ENCODE measurements at places on chromosomes 6 and 20.

DNA sequence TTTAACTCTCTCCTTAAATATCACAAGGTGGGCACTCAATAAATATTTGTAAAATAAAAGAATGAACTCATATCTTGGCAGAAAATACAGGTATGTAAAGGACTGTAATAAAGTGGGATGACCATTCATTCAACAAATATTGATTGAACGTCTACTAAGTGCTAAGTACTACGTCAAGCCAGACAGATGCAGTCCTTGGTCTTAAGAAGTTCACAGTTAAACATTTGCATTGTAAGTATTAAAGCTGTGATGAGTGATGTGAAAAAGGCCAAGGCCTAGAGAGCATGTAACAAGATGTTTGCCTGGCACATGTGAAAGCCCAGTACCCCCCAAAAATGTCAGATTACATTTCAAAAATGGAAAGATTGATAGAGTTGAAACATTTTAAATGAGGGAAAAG is 130.1 kb upstream of the TMEM170B start:
- H3K4me3 ChIP-seq: no peak overlapping the region
- H3K36me3 ChIP-seq: no peaks in the 10 kb centered on the region
- DNase-seq: peak; percentile 0
- H3K27ac ChIP-seq: no peak overlapping the region
- no peaks in the 10 kb centered on the region for H3K27me3 ChIP-seq
- peaks cover 12% of the 10 kb centered on the region for H3K4me1 ChIP-seq

DNA sequence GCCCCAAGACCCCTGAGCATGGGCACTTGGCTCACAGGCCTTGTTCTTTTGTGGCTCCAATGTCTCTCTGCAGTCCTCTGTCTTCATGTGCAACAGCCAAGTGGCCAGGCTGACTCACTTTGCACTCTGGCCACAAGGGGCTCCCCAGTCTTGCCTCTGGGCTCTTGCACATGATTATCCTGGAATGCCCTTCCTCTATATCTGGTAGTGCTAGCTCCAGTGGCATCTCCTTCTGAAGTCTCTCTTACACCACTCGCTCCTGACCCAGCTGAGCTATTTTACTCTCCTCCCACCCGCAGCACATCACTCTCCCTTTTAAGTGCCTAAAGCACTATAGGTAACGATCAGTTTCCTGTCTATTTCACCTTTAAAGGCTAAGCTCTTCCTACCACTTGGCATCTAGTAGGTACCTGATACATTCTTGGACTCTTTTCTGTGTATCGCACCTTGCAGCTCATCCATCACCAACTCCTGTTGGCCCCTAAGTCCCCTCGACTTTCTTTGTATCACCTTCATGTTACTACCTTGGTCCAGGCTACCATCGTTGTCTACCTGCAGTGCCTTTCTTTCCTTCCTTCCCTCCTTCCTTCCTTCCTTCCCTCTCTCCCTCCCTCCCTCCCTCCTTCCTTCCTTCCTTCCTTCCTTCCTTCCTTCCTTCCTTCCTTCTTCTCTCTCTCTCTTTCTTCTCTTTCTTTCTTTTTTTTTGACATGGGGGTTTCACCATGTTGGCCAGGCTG is 211.9 kb upstream of the RNF24 start:
- no peak for DNase-seq
- no peaks in the 10 kb centered on the region for H3K27me3 ChIP-seq
- peaks cover 6% of the 10 kb centered on the region for H3K4me1 ChIP-seq
- H3K36me3 ChIP-seq: no peaks in the 10 kb centered on the region
- no peak overlapping the region for H3K4me3 ChIP-seq

- peak; percentile 55 for DNase-seq
- peaks cover 14% of the 10 kb centered on the region for H3K4me1 ChIP-seq
- no peaks in the 10 kb centered on the region for H3K27me3 ChIP-seq
- no peak overlapping the region for H3K4me3 ChIP-seq
- H3K27ac ChIP-seq: no peak overlapping the region
- H3K36me3 ChIP-seq: no peaks in the 10 kb centered on the region
Observed at GRCh38 chr20:40966103-40966502, 62.5 kb upstream of the TOP1 start.

DNA sequence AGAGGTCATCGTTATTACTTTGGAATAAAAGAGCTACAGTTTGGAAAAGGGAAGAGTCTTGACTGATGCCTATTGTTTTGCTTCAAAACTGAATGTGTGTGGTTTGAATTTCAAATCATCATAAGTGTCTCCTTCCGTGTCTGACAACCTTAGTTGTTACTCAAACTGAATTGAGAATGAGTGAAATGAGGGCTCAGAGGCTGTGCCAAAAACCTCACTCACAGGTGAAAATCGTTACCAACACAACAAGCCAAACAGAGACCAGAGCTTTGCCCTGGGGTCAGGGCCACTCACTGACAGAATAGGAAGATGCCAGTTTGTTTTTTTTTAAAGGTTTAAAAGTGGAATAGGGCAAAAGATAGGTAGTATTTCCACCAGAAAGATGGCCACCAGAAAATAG is 15.2 kb upstream of the SIRT5 start:
- H3K4me3 ChIP-seq: no peak overlapping the region
- no peak for DNase-seq
- H3K36me3 ChIP-seq: no peaks in the 10 kb centered on the region
- H3K27me3 ChIP-seq: no peaks in the 10 kb centered on the region

DNA sequence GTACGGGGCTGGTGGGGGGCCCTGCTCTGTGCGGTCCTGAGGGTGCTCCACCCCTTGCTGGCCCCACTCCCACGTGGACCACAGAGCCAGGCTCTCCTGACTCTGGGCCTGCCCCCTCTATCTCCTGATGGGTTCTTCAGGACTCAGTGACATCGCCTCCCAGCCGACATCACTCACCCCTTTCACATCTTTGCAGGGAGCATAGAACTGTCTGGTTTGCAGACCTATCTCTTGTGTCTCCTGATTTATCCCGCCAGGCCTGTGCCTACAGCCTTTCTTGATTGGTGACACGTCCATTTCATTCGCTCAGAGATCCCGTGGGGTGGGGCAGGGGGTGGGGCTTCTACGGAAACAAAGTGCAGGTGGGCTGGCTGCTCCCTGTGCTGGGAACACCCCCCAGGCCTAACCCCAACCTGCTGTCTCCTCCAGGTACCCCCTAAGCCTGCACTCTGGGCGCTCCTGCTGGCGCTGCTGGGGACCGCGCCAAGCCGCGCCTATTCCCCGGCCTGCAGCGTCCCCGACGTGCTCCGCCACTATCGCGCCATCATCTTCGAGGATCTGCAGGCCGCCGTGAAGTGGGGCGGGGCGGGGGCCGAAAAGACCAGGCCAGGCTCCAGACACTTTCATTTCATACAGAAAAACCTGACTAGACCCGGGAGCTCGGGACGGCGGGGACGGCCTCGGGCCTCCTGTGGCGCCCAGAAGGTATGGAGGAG is 1.7 kb downstream of the C20orf204 start:
- peak overlapping the region; percentile 60 for H3K4me3 ChIP-seq
- peaks cover 63% of the 10 kb centered on the region for H3K27me3 ChIP-seq
- DNase-seq: no peak
- peaks cover 54% of the 10 kb centered on the region for H3K4me1 ChIP-seq
- no peak overlapping the region for H3K27ac ChIP-seq

- H3K4me1 ChIP-seq: peaks cover 6% of the 10 kb centered on the region
- H3K4me3 ChIP-seq: no peak overlapping the region
- H3K27ac ChIP-seq: no peak overlapping the region
- no peaks in the 10 kb centered on the region for H3K27me3 ChIP-seq
Observed at GRCh38 chr6:77653816-77654215, 977 bp downstream of the MEI4 start.

DNA sequence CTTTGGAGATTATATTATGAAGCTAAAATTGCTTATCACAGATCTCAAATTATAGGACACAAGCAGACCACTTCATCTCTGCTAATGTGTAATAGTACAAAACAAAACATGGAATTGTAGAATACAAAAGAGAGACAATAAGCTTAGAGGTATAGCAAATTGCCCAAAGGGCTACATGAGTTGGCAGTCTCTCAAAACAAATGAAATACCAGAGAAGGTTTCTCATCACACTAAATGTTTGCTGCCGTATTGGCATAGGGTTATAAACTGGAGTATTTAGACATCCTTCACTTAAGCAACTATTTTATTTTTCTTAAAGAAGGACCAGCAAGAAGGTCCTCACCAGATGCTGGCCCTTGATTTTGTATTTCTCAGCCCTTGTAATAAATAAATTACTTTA is 5.9 kb upstream of the EYA4 start:
- no peaks in the 10 kb centered on the region for H3K36me3 ChIP-seq
- no peaks in the 10 kb centered on the region for H3K27me3 ChIP-seq
- no peak overlapping the region for H3K27ac ChIP-seq
- H3K4me3 ChIP-seq: no peak overlapping the region

GRCh38 chr6:21157186-21157929 is 436.2 kb upstream of the SOX4 start:
- no peaks in the 10 kb centered on the region for H3K27me3 ChIP-seq
- DNase-seq: no peak
- no peaks in the 10 kb centered on the region for H3K36me3 ChIP-seq
- H3K27ac ChIP-seq: no peak overlapping the region

- H3K27me3 ChIP-seq: no peaks in the 10 kb centered on the region
- H3K36me3 ChIP-seq: no peaks in the 10 kb centered on the region
- H3K27ac ChIP-seq: no peak overlapping the region
- H3K4me1 ChIP-seq: peaks cover 23% of the 10 kb centered on the region
- DNase-seq: no peak
Observed at GRCh38 chr6:36550473-36551000, 3.3 kb upstream of the STK38 start.

DNA sequence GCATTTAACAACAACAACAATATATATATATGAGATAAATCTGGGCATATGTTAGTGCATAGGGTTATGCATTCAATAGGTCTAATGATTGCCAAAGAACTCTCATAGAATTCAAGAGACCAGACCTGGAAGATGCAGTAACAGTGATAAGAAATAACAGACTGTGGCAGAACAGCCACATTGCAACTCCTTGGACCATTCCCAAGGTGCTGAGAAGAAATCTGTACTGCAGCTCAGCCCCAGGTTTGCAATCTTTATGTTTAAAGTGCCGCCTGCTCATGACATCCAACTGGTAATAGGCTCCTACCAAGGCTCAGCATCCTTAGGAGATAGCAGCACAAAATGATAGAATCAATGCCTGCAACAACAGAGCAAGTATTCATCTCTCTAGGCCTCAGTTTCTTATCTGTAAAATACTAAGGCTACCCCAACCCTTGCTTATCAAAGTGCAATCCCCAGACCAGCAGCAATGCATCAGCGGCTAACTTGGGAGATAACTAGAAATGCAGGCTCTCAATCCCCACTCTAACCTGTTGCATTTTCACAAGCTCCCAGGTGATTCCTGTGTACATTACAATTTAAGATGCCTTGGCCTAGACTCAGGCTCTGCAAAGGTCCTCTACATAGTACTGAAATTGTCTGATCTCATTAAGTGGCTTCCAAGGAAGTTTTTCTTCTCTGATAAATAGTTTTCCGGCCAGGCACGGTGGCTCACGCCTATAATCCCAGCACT is 30.6 kb upstream of the PIM1 start:
- H3K27me3 ChIP-seq: no peaks in the 10 kb centered on the region
- peak overlapping the region; percentile 69 for H3K27ac ChIP-seq
- H3K4me1 ChIP-seq: peaks cover 72% of the 10 kb centered on the region
- no peak overlapping the region for H3K4me3 ChIP-seq
- DNase-seq: no peak

- H3K36me3 ChIP-seq: no peaks in the 10 kb centered on the region
- DNase-seq: no peak
- no peak overlapping the region for H3K4me3 ChIP-seq
- H3K4me1 ChIP-seq: peaks cover 28% of the 10 kb centered on the region
- H3K27ac ChIP-seq: no peak overlapping the region
- no peaks in the 10 kb centered on the region for H3K27me3 ChIP-seq
Observed at GRCh38 chr6:133966654-133967329, 13.8 kb downstream of the TBPL1 start.

DNA sequence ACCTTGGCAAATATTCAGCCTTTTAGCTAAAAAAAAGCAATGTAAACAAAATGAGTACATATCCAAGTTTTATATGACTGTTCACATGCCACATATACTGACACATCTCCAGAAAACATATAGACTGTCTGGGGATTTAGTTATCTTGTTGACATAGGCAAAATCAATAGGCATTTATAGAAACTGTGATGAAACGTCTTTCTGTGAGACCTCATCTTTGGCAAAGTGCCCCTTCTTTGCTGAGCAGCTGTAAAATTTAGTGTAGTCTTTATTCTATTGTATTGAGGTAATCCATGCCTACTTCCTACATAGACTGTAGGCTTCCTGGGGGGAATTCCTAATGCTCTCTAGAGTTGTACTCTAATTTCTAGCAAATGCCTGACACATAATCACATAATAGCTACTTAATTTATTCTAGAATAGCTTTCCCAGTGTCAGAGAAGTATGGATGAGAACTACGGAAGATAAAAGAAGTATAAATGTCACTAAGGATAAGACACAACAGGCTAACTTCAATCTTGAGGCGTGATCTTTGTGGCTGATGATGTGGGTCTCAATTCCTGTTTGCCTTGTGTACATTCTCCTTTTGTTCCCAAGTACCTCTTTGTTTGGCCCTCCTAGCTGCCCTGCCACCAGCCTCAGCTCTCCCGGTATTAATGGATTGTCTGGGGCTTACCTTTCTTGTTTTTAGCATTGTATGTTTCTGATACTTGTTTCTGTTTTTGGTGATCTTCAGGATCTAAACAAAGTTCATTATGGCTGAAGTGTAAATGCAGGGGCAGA is 30.6 kb downstream of the PTCHD4 start:
- no peaks in the 10 kb centered on the region for H3K27me3 ChIP-seq
- H3K27ac ChIP-seq: no peak overlapping the region
- H3K4me3 ChIP-seq: no peak overlapping the region
- no peak for DNase-seq
- no peaks in the 10 kb centered on the region for H3K36me3 ChIP-seq

GRCh38 chr6:31547727-31548543 is 527 bp downstream of the NFKBIL1 start:
- H3K4me1 ChIP-seq: peaks cover 15% of the 10 kb centered on the region
- H3K27ac ChIP-seq: peak overlapping the region; percentile 86
- peaks cover 22% of the 10 kb centered on the region for H3K36me3 ChIP-seq

DNA sequence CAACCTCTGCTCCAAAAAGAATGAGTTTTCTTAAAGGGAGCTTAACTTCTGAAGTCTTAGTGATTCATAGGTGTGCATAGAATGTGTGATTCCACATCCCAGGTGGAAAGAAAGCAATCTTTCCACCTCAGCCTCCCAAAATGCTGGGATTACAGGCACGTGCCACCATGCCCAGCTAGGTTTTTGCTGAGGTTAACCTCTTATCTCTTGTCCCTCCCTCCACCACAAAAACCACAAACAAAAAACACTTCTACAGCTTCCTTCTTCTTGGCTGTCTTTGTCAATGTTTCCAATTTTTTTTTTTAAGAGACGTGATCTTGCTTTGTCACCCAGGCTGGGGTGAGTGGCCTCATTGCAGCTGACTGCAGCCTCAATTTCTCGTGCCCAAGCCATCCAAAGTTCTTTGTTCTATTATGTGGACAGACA is 8.1 kb upstream of the CSE1L start:
- H3K4me3 ChIP-seq: no peak overlapping the region
- no peaks in the 10 kb centered on the region for H3K27me3 ChIP-seq
- H3K27ac ChIP-seq: no peak overlapping the region
- H3K4me1 ChIP-seq: no peaks in the 10 kb centered on the region
- peaks cover 42% of the 10 kb centered on the region for H3K36me3 ChIP-seq

- no peaks in the 10 kb centered on the region for H3K4me1 ChIP-seq
- no peaks in the 10 kb centered on the region for H3K36me3 ChIP-seq
- H3K4me3 ChIP-seq: no peak overlapping the region
Observed at GRCh38 chr6:161908872-161909271, 635.0 kb upstream of the AGPAT4 start.

All from esophagus muscularis mucosa (tissue), 4 donors.